ENCODE measurements at places on chromosomes 13 and 19.

GRCh38 chr13:21123956-21124355 lies 52.4 kb downstream of the SKA3 start:
- DNase-seq, result no peak

DNA sequence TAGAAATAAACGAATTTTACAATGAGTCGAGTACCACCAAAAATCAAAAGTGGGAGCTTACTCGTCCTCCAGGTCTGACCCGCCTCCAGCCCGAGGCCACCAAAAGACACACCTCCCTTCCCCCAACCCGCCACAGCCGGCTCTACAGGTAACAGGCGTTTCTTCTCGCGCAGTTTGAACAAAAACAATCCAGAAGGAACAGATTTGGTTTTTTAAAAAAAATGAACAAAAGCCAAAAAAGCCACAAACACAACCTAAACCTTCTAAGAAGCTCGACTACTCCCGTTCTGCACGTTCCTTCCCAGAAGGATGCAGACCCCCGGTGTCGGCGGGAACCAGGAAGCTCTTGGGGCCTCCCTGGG lies 671 bp downstream of the ZDHHC20 start:
- peak; percentile 65 for DNase-seq

- DNase-seq, result no peak
Measured at GRCh38 chr13:48296528-48296927, 7.0 kb upstream of the RB1 start.

- no peak for DNase-seq
Measured at GRCh38 chr13:33283195-33283911, 2.2 kb downstream of the STARD13 start.

DNA sequence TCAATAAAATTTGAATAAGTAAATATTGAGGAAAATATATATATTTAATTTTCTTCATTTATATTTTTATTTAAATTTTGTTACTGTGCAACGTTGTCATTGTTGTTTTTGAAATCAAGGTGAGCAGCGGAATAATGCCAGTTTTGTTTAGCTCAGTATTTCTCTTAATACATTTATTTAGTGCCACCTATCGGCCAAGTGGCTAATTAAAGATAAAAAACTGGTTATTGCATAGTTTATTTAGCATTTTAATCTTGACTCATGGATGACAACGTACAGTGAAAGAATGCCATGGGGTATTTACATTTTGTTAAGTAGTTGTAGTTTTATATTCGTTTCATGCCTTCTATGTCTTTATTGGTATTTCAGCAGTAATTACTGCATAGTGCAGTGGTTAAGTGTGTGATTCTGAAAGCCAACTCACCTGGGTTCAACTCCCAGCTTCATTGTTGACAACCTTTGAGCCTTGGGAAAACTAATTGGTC lies 265.9 kb downstream of the MYO16 start:
- DNase-seq, result no peak

- DNase-seq, result no peak
Measured at GRCh38 chr19:8517551-8518442, 3.8 kb upstream of the ZNF414 start.

DNA sequence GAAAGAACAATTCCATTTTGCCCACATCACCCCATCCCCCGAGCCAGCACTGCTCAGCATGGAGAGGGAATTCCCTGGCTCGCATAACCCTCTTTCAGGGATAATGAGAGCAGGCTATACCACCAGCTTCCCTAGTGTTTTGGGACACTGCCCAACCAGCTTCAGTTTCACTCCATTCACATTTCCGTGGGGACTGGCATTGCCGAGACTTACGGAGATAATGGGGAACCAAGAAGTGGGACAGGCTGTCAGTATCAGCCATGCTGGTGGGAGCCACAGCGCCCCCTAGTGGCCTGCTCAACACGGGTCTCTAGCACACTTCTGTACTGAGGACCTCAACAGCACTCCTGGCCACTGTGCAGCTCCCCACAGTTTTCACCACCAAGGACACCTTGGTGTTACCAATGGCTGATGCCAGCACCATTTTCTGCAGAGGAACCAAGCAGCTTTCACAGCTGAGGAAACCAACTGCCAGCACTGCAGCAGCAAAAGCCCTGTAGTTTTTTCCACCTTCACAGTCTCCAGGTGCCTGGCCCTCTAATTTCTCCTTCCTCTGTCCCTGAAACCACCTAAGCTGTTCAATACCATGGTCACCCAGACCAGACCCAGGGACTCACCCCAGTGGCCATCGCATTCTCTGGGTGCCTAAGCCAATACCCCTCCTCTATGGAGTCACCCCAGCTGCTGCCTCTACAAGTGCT lies 23.7 kb downstream of the SLC6A16 start:
- peak; percentile 90 for DNase-seq

DNA sequence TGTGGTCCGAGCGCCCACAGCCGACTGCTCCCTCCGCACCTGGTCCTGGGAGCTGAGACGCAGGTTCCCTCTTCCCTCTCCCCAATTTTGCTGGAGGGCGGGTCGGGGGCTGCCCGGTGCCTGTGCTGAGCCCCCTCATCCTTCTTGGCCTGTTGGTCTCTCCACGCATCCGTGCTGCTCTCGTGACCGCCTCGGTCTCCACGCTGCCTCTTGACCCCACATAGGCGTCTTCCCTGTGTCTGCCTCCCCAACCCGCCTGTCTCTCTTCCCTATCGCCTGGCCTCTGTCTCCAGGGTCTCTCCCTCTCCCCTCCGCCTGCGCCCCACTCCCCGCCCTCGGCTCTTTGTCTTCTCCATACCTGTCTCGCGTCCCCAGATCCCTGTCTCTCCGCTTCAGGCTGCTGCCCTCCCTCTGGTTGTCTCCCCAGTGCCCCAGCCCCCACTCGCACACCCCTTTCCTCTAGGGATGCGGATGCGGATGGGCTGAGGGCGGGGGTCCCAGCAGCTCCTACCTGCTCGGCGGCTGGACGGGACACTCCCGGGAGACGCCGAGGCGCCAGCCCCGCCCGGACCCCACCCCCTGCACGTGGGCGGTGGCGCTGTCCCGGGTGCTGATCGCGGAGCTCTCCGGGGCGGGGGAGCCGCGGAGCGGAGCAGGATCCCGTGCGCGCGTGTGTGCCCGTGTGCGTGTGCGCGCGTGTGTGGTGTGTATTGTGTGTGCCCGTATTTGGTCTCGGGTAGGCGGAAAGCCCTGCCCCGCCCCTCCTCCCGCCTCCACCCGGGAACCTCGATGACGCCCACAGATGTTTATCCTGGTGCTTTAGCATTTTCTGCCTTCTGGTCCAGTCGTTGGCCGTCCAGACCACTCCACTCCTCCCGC lies at the start of gene SYT5:
TSS of gene SYT5 (minus strand) at position 684 of the 879 bp plus-strand sequence. CDS start 1,248 bp downstream, outside the sequence.
- DNase-seq, result peak; percentile 78

GRCh38 chr13:76980075-76980718 lies 11.7 kb upstream of the CLN5 start:
- DNase-seq, result peak; percentile 96

- DNase-seq, result no peak
Measured at GRCh38 chr13:43730642-43731041, 56.1 kb downstream of the ENOX1 start.
